ENCODE measurements at places on chromosomes 5 and 9.
A peak's percentile ranks its signal among the peaks of the same experiment; 100 is the strongest.

DNA sequence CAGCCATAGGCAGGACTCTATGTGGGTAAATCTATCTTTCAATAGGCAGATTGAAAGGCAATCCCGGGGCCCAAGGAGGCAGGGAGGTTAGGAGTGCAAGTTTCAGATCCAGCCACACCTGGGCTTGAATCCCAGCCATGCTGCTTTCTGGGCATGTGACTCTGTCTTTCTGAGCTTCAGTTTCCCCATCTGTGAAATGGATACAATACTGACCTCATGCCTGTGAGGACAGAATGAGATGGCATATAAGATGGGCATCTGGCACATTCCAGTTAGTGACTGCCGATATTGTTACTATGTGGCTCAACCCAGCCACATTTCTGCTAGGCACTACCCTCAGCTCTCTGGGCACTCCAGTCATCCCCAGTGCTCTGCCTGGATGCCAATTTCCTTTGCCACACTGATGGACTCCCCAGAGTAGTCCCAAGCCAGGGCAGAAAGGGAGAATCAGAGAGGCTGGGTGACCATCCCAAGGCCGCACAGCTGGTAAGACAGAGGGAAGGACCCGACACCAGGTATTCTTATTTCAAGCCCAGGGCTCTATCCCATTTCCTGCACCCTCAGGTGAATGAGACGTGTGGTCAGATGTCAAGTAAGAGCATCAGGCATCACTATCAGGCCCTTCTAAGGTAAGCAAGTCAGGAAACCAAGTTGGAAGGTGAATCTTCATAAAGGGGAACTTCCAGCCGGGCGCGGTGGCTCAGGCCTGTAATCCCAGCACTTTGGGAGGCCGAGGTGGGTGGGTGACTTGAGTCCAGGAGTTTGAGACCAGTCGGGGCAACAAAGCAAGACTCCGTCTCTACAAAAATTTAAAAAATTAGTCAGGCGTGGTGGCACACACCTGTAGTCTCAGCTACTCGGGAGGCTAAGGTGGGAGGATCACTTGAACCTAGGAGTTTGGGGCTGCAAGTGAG, 38.7 kb downstream of the SH3PXD2B start:
- DNase-seq: no peak

DNA sequence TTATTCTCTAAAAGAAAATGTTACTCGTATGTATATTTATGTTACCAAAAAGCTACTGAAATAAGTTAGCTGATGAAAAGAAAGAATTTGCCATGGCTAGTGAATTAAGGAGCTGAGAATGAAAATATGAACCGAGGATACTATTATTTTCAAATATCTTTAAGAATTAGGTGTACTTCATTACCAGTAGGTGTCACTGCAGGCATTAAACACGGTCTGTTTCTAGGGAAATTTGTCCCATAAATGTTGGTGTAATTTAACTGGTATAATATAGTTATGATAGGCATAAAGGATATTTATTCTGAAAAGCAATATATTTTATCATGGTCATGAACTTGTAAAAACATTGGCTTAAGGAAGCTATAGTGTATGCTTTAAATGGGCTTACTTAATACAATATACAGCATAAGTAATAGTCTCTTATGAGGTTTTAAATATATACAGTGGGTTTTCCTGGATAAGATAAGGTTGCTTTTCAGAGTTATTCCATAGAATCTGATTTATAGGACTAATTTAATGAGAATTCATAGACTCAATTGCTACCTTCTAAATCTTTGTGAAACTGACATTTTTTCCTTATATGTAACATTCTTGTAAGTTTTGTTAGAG, 72.4 kb upstream of the MPDZ start:
- no peak for DNase-seq

GRCh38 chr5:125056671-125057485, 310.4 kb upstream of the ZNF608 start:
- DNase-seq: no peak

GRCh38 chr9:105275938-105276337, 31.5 kb downstream of the SLC44A1 start:
- no peak for DNase-seq

DNA sequence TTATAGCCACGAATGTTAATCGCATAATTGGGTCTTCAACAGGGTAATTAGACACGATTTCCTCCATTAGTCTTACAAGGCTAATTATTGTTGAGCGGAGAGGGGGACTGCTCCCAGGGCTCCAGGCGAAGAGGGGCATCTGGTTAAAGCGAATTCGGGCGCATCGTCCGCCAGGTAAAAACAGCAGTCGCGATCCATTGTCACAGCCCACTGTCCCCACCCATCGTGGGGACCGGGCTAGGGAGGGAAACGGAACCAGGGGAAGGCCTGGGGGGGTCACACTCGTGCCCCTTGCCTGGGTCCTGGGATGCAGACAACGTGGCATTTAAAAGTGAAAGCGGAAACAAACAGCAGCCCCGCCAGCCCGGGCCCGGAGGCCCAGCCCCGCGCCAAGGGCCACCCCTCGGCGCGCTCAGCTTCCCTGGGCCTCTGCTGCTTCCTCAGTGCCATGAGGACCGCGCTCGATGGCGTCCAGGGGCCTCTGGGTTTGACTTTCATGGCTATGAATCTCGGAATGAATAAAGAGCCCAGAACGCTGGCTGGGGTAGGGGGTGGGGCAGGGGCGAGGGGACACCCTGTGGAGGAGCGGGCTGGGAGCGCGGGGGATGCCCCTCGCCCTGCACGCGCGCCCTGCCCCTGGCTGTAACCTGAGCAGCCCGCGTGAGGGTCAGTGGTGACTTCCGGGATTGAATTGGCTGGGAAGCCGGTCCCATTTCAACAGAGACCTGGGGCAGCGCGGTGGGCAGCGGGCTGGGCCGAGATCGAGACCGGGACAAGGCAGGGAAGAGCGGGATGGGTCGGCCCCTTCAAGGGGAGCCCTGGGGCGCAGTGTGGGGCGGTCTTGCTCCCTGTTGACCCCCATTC, 99.9 kb downstream of the GTF3C4 start:
- DNase-seq: peak; percentile 71

- no peak for DNase-seq
Measured at GRCh38 chr9:131918481-131918880, 161.2 kb downstream of the MED27 start.

DNA sequence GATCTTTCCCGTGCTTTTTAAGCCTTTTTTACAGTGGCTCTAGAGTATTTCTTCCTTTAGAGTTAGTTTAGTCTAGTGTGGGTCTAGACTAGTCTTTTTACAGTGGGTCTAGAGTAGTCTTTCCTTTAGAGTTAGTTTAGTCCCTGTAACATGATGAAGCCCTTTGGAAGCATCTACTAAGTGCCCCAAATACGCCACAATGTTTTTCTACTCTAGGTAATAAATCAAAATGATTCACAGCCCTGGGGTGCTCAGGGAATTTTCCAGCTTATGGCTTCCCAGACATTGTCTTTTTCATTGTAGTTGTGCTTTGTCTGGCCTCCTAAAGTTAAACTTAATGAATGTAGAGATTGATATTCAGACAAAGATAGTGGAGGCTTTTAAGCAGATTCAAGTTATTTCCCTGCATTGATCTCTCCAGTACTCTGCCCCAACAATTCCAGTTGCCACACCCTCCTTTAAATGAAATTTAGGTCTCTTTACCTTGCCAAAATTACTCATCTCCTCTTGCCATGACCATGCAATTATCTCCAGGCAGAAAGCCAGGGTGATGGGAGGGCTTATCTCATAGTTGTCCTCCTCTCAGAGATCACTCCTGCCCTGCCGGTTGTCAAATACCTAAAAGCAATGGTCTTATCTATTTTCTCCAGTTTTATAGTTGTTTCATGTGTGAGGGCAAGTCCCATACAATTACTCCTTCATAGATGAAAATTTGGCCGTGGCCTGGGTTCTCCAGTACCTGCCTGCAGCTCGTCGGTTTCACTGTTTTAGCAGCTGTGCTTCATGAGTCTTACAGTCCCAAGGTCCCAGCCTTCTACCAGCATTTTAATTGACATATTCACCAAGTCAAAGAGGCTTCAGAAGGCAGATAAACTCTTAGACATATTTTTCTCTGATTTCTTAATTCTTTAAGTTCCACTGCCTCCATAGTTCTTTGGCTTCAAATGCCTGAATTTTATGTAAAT, 794.0 kb upstream of the COX7C start:
- no peak for DNase-seq

- no peak for DNase-seq
Measured at GRCh38 chr5:123164054-123164453, 75.0 kb downstream of the PRDM6 start.

- DNase-seq: no peak
Measured at GRCh38 chr9:129650680-129651235, 8.8 kb upstream of the ASB6 start.

DNA sequence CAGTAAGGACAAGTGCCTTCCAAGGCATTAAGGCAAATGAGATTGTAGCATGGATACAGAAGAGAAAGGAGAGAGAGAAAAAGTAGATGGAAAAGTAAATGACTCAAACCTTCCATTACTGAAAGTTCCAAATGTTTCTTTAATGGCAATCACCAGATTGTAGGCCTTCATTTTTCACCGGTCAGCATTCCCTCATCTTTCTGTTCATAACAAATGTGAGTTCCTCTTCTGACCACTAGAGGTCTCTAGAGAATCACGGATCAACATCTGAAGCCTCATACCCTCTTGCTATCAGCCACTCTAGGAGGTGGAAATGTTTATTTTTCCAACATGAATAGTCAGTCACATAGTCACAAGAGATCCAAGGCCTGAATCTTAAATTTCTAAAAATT, 73.6 kb upstream of the RPS23 start:
- no peak for DNase-seq

- no peak for DNase-seq
Measured at GRCh38 chr5:149289301-149289700, 17.6 kb downstream of the AFAP1L1 start.

DNA sequence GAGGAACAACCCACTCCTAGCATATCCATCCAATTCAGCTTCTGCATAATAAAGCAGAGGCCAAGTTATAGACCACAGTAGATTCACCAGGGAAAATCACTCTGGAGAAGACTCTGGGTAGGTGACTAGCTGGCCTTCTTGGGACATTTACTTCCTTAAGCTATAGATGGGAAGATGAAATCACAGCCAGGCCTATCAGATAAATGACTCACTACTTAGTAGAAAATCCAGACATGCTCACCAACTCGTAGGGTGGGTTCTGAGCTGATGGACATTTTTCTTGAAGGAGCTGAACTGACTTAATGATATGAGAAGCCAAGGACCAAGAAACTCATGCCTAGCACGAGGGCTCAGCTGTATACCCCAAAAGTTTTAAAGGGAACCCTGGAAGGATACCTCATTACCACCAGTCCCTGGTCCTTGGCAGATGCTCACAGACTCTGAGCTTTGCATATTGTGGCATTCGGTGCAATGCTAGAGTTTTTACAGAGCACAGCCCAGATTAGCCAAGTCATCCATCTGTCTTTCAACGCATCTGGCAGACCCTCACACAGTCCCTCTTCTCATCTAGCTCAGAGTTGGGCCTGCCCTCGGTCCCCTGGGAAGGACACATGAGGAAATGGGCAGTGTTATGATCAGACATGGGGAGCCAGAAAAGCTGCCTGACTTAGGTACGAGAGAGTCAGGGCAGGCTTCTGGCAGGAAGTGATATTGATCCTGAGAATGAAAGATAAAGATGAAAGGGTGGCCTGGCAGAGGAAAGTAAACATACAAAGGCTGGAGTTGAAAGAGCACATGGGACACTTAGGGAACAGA, 15.0 kb downstream of the ACSL6 start:
- DNase-seq: no peak

DNA sequence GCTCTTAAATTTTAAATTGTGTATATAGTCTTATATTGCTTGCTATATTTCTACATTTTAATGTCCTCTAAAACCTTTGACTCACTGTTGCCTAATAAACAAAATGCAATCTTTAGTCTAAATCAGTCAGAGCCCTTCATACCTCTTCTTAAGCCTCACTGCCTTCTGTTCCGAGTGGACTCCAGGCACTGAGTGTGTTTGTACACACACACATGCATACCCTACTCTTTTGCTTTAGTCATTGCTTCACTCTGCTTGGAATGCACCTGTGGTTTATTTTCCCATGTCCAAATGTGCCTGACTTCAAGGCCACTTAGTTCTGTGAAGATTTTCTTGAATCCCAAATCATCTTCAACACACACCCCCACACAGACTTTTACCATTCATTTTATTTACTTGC, 60.9 kb downstream of the SLC12A2 start:
- no peak for DNase-seq

- no peak for DNase-seq
Measured at GRCh38 chr5:170171811-170172210, 61.0 kb upstream of the C5orf58 start.

DNA sequence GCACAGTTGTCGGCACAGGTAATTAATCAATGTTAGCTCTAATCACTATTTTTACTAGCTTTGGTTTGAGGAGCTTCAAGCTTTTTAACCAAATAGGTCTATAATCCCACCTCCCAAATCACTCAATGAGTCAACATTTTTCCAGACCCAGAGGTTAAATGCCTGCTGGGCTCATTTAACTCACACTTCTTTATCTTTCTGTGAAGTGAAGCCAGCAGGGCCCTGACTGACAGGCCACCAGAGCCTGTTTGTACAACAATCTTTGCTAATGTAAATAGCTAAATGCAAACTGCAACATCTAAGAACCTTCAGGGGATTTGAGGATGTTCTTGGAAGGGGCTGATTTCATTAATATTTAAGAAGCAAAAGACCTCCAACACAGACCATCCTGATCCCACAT, 98.4 kb upstream of the NREP start:
- DNase-seq: no peak

DNA sequence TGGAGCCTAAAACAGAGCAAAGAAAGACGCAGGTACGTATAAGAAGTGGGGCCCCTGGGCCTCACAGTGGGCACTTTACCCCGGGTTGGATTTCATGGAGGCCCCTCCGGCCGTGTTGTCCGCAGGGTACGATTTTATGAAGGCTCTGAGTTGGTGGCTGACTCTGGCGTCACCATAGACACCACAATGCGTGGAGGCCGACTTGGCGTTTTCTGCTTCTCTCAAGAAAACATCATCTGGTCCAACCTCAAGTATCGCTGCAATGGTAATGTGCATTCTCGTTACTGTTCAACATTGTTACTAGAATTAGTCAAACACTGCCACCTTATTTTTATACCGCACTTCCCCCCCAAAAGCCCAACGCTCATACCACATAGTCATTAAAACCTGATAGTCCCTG, 47.1 kb downstream of the THBS4 start:
- no peak for DNase-seq

GRCh38 chr5:10635867-10636350, 72.0 kb downstream of the ANKRD33B start:
- peak; percentile 45 for DNase-seq

DNA sequence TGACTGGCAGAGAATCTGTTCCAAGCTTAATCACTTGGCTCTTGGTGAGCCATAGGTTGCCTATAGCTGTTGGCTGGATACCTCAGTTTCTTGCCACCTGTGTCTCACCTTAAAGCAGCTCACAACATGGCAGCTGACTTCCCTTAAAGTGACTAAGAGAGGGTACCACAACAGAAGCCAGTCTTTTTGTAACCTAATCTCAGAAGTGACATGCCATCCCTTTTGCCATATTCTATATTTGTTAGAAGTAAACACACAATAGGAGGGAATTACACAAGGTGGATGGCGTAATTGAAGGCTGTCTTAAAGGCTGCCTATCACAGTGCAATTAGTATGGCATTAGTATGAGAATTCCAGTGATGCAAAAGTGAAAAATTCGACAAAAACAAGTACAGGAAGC, 28.1 kb downstream of the NIPBL start:
- no peak for DNase-seq

GRCh38 chr9:93959739-93960154, 4.6 kb upstream of the BARX1 start:
- no peak for DNase-seq

All from activated naive CD8-positive, alpha-beta T cell treated with anti-CD3 and anti-CD28 coated beads, Interleukin-2, amount 50 U/mL, for 24 hours (primary cell).